ENCODE measurements at places on chromosomes 16 and 17.

DNA sequence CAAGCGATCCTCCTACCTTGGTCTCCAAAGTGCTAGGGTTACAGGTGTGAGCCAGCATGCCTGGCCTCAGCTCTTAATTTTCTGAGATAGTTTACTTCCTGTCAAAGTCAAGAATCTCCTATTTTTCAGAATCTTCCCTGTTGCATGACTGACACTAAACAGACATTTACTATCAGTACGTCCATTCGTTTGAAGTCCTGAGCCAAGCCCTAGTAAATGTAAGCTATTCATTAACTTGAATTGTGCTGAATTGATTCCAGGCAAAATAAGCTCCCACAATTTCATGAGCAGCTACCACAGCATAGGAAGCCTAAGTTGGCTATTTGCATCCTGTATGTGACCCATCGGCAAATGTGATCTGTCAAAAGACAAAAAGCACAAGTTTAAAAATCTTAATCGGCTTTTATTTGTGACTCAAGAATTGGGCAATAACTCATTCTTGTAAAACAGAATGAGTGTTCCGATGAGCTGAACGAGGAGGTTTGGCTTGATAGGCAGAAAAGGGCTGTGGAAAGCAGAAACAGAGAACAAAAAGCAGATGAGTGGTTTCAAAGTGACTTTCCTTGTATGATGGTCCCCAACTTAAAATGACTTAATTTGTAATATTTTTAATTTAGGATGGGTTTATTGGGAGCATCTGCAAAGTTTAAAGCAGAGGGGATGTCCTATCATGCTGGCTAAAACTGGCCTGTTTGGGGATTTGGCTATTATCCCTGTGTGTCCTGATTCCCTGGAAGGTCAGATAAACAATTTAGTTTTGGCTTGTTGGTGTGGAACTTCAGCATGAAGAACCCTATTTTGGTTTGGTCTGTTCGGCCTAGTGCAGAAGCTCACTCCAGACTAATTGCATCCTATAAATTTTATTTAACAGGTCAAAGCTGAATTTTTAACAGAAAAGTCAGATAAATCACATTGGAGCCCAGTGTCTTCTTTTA lies 14.2 kb downstream of the RNF112 start:
- DNase-seq = no peak

- DNase-seq = no peak
Observed at GRCh38 chr16:69157196-69157595, 24.7 kb downstream of the UTP4 start.

DNA sequence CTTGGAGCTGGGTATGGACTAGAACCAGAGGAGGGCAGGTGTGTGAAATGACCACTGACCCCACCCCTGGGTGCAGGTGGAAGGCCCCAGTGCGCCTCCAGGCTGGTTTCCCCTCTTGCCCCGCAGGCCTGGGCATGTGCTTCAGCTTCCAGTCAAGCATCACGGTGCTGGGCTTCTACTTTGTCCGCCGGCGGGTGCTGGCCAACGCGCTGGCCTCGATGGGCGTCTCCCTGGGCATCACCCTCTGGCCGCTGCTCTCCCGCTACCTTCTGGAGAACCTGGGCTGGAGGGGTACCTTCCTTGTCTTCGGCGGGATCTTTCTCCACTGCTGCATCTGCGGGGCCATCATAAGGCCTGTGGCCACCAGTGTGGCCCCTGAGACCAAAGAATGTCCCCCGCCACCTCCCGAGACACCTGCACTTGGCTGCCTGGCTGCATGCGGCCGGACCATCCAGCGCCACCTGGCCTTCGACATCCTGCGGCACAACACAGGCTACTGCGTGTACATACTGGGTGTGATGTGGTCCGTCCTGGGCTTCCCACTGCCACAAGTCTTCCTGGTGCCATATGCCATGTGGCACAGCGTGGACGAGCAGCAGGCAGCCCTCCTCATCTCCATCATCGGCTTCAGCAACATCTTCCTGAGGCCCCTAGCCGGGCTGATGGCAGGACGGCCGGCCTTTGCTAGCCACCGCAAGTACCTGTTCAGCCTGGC lies 9.7 kb upstream of the ARMC7 start:
- DNase-seq = no peak

GRCh38 chr16:1299012-1299867 lies 10.2 kb upstream of the UBE2I start:
- DNase-seq = no peak

DNA sequence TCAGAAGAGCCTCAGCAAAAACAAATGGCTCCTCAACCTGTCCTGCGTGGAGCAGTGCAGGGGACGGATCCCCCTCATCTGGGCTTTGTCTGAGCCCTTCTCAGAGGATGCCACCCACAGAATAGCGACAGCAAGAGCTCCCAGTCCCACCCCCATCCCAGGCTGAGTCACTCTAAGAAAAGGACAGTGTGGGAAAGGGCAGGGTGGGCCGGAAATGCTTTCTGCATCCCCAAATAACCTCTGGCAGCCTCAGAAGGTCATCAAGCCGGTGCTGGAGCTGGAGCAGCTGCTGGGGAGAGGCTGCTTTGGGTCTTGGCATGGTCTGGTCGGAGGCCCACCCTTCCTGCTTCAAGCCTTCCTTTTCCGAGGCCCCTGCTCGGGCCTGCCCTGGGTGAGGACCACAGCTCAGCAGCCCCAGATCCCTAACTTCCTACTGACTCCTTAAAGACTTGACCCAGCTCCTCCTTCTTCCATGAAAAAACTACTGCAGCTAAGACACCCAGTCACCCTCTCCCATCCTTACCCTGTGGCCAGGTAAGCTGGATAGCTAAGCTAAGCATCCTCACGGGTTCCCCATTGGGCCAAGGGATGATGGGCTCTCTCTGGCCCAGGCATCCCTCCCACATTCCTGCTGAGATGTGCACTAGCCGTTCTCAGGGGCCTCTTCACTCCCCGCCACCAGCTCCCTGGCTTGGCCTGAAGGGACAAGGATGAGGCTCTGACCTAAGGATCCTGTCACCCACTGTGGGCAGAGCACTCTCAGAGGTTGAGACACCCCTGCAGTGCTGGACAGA lies 8.7 kb downstream of the SLC12A4 start:
- DNase-seq = peak; percentile 93

Measured in SJSA1 (cell line).